Left ventricle myocardium inferior (tissue), 1 donor: ENCODE measurements at places on chromosomes 2 and 18. TPM values are rescaled to one million over a fixed set of nuclear protein-coding genes. Genes with fewer than 3 reads are reported as not detected.

The VSNL1 gene
- 15.8 TPM for total RNA-seq

The CYS1 gene
- 3.3 TPM for total RNA-seq

GRCh38 chr2:140580532-140581151, 1550.2 kb downstream of the LRP1B start:
- no peak for DNase-seq

- no peak for DNase-seq
Observed at GRCh38 chr2:187338679-187339121, 109.4 kb downstream of the CALCRL start.

- no peak for DNase-seq
Observed at GRCh38 chr2:79219383-79219988, 59.9 kb upstream of the REG3A start.

DNA sequence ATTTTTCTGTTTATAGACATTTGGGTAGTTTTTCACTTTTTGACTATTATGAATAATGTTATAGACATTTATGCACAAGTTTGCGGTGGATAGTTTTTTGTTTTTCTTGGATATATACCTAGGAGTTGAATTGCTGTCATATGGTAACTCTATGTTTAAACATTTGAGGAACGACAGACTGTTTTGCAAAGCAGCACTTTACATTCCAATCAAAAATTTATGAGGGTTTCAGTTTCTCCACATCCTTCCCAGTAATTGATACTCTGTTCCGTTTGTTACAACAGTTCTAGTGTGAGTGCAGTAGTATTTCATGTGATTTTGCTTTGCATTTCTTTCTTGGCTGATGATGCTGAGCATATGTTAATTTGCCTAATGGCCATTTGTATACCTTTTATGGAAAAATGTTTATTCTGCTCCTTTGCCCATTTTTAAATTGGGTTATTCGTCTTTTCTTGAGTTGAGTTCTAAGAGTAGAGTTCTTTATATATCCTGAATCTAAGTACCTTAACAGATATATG, 617.3 kb upstream of the LRATD1 start:
- DNase-seq, result no peak

DNA sequence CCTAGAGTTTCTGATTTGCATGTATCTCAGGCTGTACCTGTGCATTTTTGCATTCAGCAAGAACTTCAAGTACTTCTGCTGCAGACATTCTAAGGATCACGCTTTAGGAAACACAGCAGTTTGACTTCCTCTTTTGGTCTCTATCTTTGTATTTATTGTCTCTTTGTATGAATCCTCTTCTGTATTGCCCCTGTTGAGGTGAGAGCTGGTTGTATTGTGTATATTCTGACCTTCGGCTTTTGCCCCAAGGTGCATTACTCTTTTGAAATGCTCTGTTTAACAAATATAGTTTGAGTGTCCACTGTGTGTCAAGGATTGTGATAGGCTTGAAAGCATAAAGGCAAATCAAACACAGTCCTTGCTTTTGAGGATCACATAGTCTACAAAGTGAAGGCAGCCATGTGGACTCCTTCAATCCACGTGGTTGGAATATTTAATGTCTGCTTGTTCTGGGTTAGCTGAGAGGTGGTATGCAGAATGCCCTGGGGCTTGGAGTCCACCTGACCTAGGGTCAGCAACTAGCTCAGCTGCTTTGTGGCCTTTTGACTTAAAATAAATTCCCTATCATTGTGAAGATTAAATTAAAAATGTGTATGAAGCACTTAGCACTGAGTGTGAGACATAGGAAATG, 108.1 kb downstream of the LYPD6 start:
- no peak for DNase-seq

DNA sequence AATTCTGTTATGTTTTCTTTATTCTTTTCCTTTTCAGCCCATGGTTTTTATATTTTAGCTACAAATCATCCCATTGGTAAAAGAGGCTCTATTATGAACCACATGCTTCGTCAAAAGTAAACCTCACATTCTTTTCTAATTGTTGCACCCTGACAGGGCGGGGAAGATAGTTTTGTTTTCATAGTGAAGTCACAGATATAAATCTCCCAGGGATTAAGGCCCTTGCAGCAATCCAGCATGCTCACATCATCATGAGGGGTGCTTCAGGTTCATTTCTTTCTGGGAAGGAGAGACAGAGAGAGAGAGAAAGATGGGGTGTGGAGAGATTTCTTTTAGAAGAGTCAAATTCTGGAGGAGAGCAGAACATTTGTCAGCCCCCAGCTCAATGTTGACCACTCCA, 124.5 kb upstream of the CDC42EP3 start:
- no peak for DNase-seq

DNA sequence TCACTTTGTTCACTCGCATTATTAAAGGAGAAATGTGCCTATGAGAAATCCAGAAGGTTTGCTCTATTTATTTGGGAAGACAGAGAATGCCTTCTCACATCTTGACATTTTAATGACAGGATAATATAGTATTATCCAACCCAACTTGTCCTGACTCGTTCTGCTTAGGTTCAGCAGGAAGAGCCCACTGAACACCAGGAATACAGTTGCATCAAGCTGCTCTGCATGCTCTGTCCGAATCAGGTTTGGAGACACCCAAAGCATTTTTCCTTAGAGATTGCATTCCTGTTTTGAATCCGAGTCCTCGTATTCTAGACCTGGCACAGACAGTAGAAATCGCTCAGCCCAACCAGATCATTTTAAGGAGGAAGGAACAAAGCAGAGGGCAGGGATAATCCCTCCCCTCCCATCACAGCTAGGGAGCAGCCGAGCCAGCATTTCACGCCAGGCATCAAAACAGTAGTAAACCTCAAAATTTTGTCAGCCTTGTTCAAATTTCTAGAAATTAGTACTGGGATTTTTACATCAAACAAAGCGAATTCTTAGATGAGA, 837.4 kb upstream of the ID2 start:
- DNase-seq, result no peak
